Endothelial cell of umbilical vein (primary cell): ENCODE measurements at places on chromosomes 12 and 14.
A peak's percentile ranks its signal among the peaks of the same experiment; 100 is the strongest.

- DNase-seq: no peak
- H3K27ac ChIP-seq: no peak overlapping the region
- peaks cover 2% of the 10 kb centered on the region for H3K36me3 ChIP-seq
- no peak overlapping the region for H3K4me3 ChIP-seq
- no peaks in the 10 kb centered on the region for H3K27me3 ChIP-seq
These were observed 23.2 kb downstream of the NGDN start for GRCh38 chr14:23492618-23493272.

DNA sequence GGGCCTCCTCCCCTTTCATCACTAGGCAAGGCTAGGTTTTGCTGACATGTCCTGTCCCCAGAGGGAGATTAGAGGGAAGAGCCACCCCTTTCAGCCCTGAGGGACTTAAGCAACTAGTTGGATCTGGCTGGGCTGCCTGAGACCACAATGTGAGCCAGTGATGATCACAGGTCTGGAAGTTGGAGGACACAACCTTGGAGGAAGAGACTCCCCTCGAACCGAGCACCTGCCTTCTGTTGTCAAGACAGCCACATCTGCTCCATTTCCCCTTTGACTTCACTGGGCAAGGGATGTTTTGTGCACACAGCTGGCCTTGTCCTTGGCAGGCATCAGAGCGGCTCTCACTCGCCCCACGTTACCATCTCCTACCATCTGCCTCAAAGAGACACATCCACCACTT lies 31.4 kb downstream of the MVK start:
- H3K27me3 ChIP-seq: peaks cover 5% of the 10 kb centered on the region
- H3K27ac ChIP-seq: no peak overlapping the region
- no peaks in the 10 kb centered on the region for H3K36me3 ChIP-seq
- no peaks in the 10 kb centered on the region for H3K4me1 ChIP-seq

- DNase-seq: peak; percentile 58
- no peaks in the 10 kb centered on the region for H3K36me3 ChIP-seq
- H3K27ac ChIP-seq: peak overlapping the region; percentile 54
- no peak overlapping the region for H3K4me3 ChIP-seq
- H3K4me1 ChIP-seq: peaks cover 36% of the 10 kb centered on the region
These were observed 2.9 kb downstream of the SCNN1A start for GRCh38 chr12:6372403-6373003.

DNA sequence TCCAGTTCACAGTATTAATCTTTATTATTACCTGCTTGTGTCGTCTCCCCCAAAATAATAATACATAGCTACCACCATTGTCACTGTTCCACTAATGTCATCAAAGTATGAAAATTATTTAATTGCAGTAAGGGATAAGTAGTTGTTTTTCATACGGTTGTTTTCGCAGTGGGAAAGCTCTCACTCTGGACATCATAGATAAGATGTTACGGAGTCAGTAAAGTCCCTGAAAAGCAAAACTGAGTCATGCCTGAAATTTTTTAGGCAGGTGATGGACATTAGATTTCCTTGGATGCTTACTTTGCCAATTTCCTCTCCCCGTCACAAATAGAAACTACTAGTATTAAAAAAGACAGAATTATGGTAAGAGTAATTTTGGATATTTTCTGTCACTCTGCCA lies 13.2 kb downstream of the PNP start:
- H3K27me3 ChIP-seq: peaks cover 2% of the 10 kb centered on the region
- DNase-seq: no peak
- H3K4me1 ChIP-seq: peaks cover 13% of the 10 kb centered on the region

GRCh38 chr12:111430433-111431353 lies 25.0 kb downstream of the SH2B3 start:
- no peaks in the 10 kb centered on the region for H3K27me3 ChIP-seq
- peaks cover 92% of the 10 kb centered on the region for H3K4me1 ChIP-seq
- H3K4me3 ChIP-seq: peak overlapping the region; percentile 6
- H3K36me3 ChIP-seq: no peaks in the 10 kb centered on the region
- H3K27ac ChIP-seq: peak overlapping the region; percentile 86

DNA sequence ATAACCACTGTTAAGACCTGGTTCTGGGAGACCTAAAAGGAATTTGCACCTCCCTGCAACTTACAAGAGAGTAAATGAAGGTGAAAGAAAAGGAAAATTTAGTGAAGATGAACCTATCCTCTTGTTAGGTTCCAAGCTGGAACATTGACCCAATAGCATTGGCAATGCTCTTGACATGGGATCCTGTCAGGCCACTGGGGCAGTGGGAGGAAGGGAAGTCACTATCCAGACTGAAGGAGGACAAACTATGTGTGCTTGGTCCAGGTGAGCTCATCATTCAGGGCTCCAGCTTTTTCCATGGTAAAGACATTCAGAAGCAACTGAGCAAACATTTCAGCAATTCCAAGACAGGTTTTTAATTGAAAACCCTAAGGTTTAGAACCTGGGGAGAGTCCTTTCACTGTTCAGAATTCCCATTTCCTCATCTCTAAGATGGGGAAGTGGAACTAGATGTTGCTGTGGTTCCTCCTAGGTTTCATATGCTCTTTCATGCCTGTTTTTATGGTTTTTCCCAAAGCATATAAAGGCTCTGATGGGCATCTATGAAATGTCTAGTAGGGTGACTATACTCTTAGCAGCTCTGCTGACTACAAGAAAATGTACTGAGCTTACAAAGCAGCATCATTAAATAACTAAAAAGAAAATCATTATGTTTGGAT lies 33.1 kb downstream of the MAPK1IP1L start:
- no peaks in the 10 kb centered on the region for H3K27me3 ChIP-seq
- H3K4me1 ChIP-seq: no peaks in the 10 kb centered on the region
- H3K4me3 ChIP-seq: no peak overlapping the region

- no peak overlapping the region for H3K4me3 ChIP-seq
- peak; percentile 1 for DNase-seq
- peaks cover 68% of the 10 kb centered on the region for H3K4me1 ChIP-seq
- no peaks in the 10 kb centered on the region for H3K36me3 ChIP-seq
- H3K27ac ChIP-seq: peak overlapping the region; percentile 3
These were observed 13.2 kb downstream of the PXN start for GRCh38 chr12:120252071-120252906.

GRCh38 chr12:67758521-67758920 lies 110.0 kb downstream of the DYRK2 start:
- no peak overlapping the region for H3K4me3 ChIP-seq
- H3K27ac ChIP-seq: no peak overlapping the region
- H3K36me3 ChIP-seq: no peaks in the 10 kb centered on the region

- no peaks in the 10 kb centered on the region for H3K4me1 ChIP-seq
- H3K27me3 ChIP-seq: no peaks in the 10 kb centered on the region
- H3K36me3 ChIP-seq: no peaks in the 10 kb centered on the region
- no peak for DNase-seq
- H3K27ac ChIP-seq: no peak overlapping the region
- no peak overlapping the region for H3K4me3 ChIP-seq
These were observed 27.8 kb downstream of the ANKRD9 start for GRCh38 chr14:102481791-102482238.

GRCh38 chr14:58866391-58866790 lies 228.6 kb downstream of the DACT1 start:
- H3K4me1 ChIP-seq: no peaks in the 10 kb centered on the region
- H3K27me3 ChIP-seq: no peaks in the 10 kb centered on the region
- no peak overlapping the region for H3K27ac ChIP-seq
- no peak for DNase-seq
- H3K4me3 ChIP-seq: no peak overlapping the region
- no peaks in the 10 kb centered on the region for H3K36me3 ChIP-seq
